ENCODE measurements at places on chromosomes 5 and 9.

DNA sequence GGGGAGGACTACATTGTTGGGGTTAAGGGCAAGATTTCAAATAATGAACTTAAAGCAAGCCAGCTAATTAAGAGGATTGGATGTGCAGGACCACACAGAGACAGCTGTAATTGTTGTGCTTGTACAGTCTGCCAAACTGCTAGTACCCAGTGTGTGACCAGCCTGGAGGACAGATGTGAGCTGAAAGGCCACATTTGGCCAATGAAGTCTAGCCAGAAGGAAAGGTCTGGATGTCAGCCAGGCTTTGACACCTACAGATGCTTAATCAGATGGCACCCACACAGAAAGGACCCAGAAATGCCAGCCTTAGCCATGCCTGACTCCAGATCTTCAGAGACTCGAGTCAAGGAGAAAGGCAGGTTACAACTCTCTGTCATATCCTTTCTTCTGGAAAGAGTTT lies 491.1 kb downstream of the KIF4B start:
- DNase-seq, result no peak

DNA sequence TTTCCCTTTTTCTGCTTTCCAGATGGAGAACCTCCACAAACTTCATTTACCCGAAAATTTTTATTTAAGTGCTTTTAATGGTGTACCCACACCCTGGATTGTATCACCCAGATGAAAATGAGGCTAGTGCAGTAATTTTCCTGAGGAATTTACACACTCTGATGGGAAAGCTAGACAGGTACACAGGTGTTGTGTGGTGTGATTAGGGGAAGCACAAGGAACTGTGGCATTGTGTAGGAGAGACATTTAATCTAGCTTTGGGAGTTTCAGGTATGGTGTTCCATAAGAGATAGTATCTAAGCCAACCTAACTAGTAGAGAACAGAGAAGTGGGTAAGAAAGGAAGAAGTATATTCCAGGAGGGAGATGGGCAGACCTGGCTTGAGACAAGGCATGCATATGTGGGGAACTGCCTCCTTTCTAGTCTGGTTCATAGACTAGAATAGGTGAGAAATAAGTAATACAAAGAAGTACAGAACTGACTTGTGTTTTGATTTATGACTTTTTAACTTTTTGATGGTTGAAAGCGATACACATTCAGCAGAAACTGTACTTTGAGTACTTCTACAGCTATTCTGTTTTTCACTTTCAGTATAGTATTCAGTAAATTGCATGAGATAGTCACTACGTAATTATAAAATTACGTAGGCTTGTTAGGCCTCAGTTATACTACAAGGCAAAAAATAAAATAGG lies 22.9 kb upstream of the ROPN1L start:
- no peak for DNase-seq

GRCh38 chr5:159444441-159445082 lies 114.3 kb upstream of the IL12B start:
- no peak for DNase-seq

GRCh38 chr5:140558542-140558941 lies 1.3 kb upstream of the SRA1 start:
- DNase-seq, result no peak

DNA sequence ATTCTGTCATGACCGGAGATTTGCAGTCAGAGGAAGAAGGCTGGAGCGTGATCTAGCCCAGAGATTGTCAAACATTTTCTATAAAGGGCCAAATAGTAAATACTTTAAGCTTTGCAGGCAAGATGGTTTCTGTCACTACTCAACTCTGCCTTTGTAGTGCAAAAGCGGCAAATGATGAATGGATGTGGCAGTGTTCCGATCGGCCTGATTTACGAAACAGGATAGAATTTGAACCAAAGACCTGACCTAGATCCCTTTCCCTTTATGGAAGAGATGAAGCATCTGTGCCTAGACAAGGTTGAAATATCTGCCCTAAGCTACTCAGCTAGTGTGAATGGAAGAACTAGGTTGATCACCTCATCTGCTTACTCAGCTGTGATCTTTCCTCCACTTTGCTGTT lies 209.5 kb downstream of the YTHDC2 start:
- DNase-seq, result no peak

- DNase-seq, result no peak
Observed at GRCh38 chr5:74257645-74258313, 382.7 kb downstream of the ENC1 start.

- no peak for DNase-seq
Observed at GRCh38 chr5:9057406-9058000, 488.4 kb downstream of the SEMA5A start.

DNA sequence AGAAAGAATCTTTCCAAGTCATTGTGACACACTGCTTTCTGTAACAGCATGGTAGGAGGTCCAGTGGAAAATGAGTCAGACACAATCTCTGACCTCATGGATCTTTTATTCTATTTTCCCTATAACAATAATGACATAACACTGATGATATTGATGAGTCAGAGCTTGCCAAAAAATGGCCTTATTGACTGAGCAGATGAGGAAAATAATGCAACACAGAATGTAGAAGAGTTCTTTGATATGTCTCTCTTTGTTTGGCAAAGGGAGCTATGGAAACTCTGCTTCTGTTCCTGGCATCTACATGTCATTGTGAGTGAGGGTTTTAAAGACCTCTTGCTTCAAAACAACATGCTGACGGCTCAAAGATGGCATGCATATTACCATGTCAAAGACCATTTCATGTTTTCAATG lies 443.1 kb upstream of the ZNF608 start:
- DNase-seq, result no peak

DNA sequence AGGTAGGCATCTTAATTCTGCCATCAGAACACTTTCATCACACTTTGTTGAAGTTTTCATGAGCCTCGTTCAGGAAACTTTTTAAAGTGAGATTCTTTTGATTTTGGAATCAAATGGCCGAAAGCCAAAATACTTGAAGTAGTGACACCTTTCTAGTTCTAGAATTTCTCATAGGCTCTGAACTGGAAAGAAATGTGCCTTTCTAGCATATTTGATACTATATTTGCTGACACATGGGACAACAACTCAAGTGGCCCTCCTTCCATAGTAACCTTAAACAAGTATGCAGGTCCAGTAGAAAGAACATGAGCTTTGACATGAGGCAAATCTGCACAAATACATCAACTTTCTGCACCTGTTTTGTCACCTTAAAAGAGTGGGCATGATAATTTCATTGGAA lies 22.0 kb upstream of the DMRTA1 start:
- no peak for DNase-seq

DNA sequence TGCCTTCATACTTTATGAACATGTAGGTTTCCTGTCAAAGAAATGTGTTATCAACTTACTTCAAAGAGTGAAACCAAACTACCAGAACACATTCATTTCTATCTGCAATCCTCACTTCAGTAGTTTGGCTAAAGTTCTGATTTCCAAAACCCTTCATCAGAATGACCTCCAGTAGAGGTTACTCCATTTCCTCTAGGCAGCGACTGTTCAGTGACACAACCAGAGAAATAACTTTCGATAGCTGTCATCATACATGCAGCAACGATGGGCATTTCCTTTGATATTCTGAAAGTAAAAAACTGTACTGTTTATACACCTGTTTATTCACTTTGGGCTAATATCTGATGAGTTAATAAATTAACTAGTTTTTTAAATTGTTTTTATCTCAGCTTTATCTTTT lies 532.5 kb upstream of the IZUMO3 start:
- no peak for DNase-seq

Measured in amniotic stem cell (primary cell).